Caudate nucleus (tissue), 63 donors: ENCODE measurements at places on chromosomes 6 and 20.
A peak's percentile ranks its signal among the peaks of the same experiment; 100 is the strongest.

- no peak for DNase-seq
These were observed 233.0 kb upstream of the FAM83B start for GRCh38 chr6:54613596-54613995.

DNA sequence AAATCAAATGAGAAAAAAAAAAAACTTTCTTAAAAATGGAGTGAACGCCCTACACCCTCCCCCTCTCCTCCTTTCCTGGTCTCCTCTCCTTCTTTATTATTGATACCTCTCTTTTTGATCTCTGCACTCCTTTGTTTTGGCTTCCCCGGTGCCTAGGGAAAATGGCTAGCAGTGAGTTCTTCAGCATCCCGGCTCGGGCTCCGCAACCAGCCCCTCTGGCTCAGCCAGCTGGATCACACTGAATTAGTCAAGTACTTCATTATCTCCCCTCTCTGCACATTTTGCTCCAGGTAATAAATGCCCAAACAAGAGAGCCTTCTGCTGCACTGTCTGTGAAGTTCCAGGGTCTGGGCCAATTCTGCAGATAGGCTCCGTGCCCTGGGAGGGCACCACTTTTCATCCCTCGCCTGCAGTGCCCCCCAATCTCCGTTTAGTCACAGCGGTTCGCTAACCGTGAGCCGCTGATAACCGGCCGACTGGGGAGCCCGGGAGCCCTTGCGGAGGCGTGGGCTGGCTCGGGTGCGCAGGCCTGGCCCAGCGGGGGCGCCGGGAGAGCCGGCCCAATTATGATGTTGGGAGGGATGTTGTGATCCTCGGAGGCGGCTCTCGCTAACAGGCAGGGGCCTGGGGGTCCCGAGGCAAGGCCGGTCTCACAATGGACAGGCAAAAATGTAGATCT is 301.9 kb downstream of the TFAP2A start:
- DNase-seq = no peak

GRCh38 chr6:21739838-21740237 is 146.3 kb downstream of the SOX4 start:
- no peak for DNase-seq

GRCh38 chr20:11248687-11249638 is 575.2 kb upstream of the JAG1 start:
- DNase-seq = no peak

DNA sequence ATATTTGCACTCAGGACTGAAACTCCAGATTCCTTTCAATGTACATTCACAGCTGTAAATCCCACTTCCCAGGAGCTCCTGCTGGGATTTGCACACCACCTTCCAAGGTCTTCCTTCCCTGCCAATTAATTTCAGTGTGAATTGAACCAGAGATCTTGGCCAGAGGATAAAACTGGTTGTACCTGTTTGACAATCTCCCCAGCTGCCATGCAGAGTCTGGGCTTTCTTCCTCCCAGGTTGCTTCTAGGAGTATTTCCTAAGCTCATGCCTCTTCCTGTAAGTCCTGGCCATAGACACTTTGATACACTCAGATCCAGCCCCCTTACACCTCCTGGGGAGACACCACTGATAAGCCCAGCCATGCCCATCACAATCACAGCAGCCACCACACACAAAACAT is 15.6 kb downstream of the MAFB start:
- DNase-seq = no peak

GRCh38 chr6:134551245-134551960 is 233.5 kb upstream of the SGK1 start:
- no peak for DNase-seq

DNA sequence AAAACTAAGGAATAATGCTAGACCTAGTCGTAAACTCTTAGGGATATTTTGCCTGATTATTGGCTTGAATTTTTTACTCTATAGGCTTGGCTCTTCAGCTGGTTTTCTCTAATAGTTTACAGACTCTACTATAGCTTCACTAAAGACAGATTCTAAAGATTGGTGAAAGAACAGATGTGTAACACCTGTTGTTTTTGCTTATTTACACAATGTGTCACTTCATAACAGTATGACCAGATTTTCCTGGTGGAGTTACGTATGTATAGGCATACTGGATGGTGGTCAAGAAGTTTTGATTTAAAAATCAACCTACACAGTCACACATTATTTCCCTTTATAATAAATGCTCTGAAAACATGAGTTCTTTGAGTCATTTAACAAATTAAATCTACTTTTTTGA is 4.8 kb downstream of the COL19A1 start:
- DNase-seq = no peak

GRCh38 chr6:108656836-108657235 is 96.1 kb downstream of the FOXO3 start:
- DNase-seq = no peak

DNA sequence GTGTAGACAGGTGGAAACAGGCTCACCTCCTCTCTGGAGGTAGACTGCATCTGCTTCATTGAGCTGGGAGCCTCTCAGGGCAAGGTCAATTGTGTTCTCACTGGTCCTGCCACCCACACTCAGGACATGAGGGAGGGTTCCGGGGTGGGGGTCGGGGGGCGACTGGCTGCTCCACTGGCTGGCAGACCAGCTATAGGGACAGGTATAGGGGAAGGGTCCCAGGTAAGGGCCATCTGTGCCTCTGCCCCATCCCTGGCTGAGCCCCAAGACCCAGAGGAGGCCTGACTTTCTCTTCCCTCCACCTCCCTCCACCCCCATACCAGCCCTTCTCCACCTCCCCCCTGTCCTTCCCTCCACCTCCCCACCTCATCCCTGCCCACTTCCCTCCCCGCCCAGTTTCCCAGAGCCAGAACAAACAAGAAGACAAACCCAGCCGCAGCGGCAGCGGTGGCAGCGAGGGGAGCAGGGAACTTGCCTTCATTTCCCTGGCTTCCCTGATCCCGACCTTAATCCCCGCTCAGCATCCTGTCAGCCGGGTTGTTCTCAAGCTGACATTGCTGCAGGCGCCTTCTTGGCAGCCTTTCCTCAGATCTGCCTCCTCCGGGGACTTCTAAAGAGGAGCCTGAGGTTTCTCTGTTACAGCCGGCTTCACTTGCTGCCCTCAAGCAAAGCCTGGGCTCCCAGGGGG is 18.3 kb upstream of the FOXP4 start:
- no peak for DNase-seq

- DNase-seq = no peak
These were observed 260.4 kb downstream of the PTPRK start for GRCh38 chr6:128259730-128260685.

DNA sequence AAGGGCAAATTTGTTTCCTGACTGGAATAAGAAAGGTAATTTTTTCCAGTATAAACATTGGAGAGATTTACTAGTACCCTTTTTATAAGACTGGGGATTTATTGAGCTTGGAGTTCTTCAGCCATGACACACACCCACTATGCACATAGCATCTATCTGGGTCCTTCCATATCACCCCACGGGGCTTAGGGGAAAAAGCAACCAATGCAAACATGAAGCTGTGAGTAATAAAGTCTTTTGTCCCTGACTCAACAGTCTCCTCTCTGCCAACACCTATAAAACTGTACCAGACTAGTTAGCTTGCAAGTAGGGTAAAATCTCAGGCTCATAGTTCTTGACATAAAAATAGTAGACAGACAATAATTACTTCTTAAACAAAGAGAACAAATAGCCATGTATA is 23.4 kb downstream of the COL21A1 start:
- DNase-seq = no peak

DNA sequence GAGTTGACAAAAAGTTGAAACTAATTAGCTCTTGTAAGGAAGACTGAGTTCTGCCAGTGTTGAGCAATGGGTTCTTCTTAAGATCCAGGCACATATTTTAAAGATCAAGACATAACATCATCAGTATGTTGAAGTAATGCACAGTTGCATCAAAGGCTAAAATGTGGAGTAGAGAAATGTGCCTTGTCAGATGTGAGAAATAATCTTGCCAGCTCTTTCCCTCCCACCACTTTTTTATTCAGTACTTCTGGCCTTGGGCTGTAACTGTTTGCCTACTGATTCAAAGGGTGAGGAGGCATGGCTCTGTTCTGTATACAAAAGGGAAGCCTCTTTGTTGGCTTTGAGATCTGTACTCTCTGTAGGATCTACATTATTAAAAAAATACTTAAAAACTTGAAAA is 13.1 kb downstream of the PKIB start:
- DNase-seq = no peak

GRCh38 chr6:74609871-74610270 is 596.0 kb downstream of the COL12A1 start:
- no peak for DNase-seq

GRCh38 chr6:104525677-104526322 is 333.9 kb downstream of the HACE1 start:
- peak; percentile 18 for DNase-seq

DNA sequence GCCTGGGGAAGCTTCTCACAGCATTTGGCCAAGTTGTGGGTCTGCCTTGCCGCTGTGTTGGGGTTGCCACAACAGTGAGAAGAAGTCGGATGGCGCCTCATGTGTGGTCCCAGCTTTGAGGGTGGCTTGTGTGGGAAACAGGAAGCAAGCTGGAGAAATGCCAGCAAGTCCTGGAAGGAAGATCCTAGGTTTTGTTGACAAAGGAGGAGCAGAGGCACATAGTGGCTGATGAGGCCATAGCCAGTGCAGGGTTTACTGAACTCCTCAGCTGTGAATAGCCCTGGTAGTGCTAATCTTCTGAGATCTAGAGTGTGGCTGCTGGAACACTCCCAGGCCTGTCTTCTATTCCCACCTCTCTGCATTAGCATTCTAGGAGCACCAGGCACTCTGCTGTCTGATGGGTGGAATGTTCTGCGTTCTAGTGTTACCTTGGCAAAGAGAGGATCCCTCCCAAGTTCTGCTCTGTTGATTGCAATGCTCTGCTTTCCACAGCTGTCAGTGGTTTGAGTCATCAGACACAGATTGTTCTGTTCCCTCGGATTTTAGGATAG is 25.2 kb downstream of the SNPH start:
- no peak for DNase-seq

- no peak for DNase-seq
These were observed 161.9 kb downstream of the KIF16B start for GRCh38 chr20:16411361-16411760.

DNA sequence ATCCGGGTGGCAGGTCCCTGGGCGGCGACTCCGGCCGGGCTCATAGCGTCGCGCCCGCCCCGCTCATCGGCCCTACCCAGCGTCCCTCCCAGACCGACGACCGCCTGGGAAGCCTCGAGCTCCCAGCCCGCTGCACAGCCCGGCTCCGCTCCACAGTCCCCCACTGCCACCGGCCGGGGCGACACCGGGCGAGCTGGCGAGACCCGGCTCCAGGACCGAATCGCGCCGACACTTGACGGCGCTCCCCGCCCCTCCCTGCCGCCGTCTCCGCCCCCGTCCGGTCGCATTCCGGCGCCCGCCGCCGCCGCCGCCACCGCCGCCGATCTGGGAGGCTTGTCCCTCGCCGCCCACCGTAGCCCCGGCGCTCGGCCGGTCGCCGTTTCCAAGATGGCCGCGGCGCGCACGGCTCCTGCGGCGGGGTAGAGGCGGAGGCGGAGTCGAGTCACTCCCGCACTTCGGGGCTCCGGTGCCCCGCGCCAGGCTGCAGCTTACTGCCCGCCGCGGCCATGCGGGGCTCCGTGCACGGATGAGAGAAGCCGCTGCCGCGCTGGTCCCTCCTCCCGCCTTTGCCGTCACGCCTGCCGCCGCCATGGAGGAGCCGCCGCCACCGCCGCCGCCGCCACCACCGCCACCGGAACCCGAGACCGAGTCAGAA is at the start of gene MAP3K4:
Gene MAP3K4 (plus strand): TSS at position 364 of the 655 bp plus-strand sequence. CDS start 163 bp downstream, at position 527.
- peak; percentile 78 for DNase-seq

DNA sequence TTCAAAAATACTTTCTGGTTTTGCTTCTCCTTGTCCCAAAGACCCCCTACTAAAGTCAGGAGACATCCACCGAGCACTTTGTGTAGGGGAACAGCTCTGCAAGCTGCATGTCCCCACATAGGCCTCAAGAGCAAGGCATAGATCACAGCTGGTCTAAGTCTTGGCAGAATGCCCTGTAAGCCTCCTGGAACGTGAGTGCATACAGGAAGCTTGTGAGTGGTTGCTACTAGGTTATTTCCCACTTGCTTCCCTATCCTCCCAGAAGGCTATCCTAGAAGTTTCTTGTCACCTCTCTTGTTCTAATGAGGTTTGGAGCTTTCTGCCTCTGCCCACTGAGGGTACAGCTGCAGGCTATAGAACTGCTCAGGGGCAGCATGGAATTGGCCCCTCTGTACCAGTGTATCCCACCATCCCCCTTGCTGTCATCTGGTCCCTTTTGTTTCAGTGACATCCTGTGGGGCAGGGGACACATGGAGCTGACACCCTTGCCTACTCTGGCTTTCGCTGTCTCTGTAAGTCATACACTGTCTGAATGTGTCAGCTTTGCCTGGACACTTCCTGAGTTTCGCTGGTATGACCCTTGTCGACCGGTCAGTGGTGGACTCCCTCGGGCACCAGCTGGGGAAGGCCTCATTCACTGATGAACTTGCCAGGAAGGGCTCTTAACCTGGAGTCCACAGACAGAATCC is 35.6 kb upstream of the KCNK16 start:
- no peak for DNase-seq

DNA sequence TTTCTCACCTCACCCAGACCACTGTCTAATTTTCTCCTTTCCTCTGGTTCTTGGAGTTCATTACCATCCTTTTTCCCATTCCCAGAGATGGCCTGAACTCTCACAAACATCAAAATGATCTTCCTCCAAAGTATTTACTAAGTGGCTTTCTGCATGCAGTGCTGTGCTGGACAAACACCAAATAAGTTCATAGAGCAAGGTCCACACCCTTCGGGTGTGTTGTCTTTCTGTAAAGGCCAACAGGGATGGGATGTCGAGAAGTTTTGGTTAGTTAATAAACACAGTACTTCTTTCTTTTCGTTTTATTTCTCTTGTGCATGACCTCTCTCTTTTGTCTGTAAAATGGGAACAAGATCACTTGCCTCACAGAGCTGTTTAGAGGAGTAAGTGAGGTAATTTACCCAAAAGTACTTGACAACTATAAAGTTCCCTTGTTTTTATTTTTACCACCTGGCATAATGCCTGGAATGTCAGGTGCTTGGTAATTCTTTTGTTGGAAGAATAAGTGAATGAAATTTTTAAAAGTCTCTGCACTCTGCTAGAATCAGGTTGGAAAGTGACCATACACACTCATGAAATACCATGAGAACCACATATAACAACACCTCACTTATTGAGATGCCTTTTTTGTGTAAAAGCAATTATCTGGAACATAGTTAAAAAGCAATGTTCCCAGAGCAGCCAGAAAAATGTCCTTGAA is 22.8 kb upstream of the CCN6 start:
- no peak for DNase-seq
